Activated naive CD4-positive, alpha-beta T cell treated with anti-CD3 and anti-CD28 coated beads, Interleukin-2, amount 50 U/mL, for 16 hours (primary cell): ENCODE measurements at places on chromosomes 6 and 20.

- peak; percentile 42 for DNase-seq
Measured at GRCh38 chr6:26241033-26241895, 123.7 kb upstream of the BTN3A2 start.

DNA sequence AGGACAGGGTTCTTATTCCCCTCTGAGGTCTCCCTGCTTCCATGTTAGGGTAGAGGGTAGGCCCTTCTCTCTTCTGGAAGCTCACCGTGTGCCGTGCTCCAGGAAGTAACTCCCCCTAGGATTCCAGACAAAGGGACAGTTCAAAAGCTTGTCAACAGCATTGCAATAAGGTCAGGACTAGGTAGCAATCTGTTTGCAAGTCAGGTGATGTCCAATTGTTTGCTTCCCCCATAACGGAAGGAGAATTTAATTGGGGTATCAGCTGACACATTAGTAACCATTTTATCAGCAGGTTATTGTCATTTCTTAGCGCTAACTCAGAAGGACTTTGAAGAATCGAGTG, 41.9 kb downstream of the SYNJ2 start:
- no peak for DNase-seq

- DNase-seq: no peak
Measured at GRCh38 chr6:39527792-39528564, 197.2 kb downstream of the KIF6 start.

DNA sequence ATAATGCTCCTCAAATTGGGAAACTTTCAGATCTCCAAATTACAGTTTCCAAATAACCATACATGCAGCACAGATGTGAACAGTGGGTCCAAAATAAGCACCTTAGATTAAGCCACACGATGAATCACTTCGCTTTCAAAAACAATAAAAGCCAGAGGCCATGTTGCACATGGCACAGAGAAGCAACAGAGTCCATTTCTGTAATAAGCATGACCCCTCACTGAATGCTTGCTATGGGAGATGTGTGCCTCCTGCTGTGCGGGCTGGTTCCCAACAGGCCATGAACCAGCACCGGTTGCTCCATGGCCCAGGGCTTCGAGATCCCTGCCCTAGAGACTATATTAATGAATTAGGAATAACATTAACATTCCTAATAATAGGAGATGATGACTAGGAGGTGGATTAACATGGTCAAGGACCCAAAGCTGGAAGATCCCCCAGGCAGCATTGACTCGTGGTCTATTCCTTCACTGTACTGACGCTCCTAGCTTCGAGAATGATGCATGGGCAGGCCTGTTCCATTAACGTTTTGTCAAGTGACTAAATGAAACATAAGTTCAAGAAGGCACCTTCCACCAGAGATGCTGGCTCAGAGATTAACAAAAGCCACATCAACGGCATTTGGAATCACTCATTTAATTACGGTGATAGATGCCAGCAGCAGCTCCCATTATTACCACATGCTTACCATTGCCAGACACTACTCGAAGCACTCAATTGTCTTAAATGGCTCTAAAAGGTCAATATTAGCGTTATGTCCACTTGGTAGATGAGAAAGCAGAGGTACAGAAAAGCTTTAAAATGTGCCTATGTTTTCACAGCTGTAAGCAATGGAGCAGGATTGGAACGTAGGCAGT, 470.6 kb upstream of the AGPAT4 start:
- no peak for DNase-seq
